ENCODE measurements at places on chromosomes 1 and 21.

GRCh38 chr1:245336149-245336983, 181.6 kb downstream of the KIF26B start:
- DNase-seq: no peak

GRCh38 chr1:205248793-205249601, 21.3 kb downstream of the TMCC2 start:
- no peak for DNase-seq

GRCh38 chr1:207893737-207894582, 17.0 kb downstream of the CD34 start:
- DNase-seq: no peak

DNA sequence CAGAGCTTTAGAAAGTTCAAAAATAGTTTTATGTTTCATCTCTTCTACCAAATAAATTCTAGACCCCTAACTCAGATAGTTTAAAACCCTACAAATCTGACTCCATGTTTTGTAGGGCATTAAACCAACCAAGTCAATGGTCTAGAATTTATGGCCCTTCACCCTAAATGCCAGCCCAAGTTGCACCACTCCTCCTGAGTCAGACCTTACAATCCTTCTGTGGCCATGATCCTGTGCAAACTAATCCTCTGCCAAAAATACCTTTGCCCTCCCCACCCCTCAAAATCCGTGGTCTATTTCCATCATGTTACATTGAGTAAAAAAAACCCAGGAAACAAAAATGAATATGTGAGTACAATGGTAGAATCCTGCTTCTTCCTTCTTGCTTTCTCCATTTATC, 179.3 kb downstream of the NR5A2 start:
- DNase-seq: no peak

DNA sequence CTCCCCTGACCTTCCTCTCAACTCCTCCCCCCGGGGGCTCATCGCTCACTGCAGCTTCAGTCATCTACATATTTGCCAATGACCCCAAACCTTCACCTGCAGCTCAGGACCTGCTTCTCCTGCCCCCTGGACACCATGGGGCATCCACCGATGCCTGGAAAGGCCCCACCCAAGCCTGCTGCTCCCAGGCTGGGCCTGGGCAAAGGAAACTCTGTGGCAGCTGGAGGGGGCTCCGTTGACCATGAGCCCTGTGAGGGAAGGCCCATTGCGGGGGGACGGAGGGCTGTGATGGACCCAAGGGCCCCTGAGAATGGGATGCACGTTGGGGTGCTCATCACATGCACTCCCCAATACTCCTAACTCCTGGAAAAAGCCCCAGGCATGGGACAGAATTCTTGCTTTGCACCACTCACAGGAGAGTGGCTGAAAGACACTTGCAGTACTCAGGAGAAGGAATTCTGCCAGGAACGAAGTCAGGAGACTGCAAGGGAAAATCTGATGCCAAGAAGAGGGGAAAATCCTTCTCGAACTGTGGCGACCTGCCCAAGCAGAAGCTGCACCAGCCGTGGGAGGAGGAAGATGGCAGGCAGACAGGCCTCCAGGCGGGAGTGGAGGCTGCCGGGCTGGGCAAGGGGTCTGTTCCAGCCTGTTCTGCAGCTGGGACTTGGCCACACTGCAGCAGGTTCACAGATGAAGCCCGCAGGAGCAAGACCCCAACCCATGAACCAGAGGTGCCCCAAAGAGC, 18.4 kb downstream of the MATN1 start:
- DNase-seq: no peak

DNA sequence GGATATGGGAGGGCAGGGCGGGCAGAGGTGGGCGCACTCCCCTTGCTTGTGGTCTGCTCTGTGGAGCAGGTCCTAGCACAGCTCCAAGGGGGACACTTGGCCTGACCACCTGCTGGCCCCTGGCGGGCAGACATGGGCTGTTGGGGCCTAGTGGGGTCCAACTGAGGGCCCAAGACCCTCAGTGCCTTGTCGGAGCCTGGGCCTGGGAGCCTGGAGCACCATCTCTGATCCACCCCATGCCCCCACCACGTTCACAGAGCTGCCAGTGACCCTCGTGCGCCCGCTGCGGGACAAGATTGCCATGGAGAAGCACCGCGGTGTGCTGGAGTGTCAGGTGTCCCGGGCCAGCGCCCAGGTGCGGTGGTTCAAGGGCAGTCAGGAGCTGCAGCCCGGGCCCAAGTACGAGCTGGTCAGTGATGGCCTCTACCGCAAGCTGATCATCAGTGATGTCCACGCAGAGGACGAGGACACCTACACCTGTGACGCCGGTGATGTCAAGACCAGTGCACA, 70.6 kb downstream of the OBSCN start:
- DNase-seq: no peak

DNA sequence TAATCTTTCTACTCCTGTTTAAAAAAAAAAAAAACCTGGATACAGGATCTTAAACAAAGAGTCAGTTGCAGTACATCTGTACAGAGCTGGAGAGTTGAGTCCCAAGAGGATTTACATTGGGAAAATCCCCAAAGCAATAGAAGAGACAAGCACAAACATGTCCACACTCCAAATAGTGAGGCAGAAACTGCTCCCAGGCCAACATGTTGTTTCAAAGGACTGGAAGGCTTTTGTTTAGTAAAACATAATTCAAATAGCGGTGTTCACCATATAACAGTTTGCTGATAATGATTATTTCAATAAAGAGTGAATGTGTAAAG, 425.4 kb downstream of the ADGRL2 start:
- DNase-seq: no peak

DNA sequence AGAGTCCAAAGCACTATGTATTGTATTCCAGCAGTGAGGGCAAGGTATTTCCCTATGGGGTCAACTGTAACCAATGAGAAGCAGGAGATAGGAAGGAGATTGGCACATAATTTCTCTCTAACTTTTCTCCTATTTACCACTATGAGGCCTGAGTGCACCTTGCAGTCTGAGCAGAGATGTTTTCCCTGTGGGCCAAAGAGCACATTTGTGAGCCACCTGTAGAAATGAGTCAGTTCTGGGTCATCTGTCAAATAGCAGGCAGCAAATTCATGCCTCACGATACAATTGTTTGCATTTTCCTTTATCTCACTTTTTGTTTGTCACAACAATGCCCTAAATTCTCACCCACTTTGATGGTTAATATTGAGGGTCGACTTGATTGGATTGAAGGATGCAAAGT, 547.2 kb upstream of the NCAM2 start:
- DNase-seq: no peak

DNA sequence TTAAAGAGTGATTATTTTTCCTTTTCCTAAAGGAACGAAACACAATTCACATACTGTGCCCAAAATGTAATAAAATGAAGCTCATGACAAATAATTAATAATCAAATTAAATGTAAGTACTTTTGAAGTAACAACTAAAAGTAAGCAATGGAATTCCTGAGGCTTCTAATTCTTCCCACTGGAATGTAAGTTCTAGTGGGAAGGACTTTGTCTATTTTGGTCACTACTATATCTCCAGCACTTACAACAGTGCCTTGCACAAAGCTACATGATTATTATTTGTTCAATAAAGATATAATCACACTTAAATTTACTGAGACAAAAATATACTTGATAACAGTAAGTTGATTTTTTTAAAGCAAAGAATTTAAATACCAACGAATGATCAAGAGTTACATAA, 128.8 kb downstream of the COQ8A start:
- no peak for DNase-seq

- DNase-seq: no peak
Measured at GRCh38 chr1:7198664-7199063, 413.4 kb downstream of the CAMTA1 start.

DNA sequence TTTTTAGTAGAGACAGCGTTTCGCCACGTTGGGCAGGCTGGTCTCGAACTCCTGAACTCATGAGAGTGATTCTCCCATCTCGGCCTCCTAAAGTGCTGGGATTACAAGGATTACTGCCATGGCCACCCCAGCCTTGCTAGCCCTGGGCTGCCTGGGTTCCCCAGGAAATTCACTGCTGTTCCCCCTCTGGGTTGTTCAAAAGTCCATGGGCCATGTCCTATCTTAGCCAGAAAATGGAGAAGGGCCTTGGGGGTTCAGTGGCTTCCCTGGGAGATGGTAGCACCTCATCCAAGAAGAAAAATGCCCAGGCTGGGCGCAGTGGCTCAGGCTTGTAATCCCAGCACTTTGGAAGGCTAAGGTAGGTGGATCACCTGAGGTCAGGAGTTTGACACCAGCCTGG, 20.9 kb downstream of the SLC26A9 start:
- no peak for DNase-seq

DNA sequence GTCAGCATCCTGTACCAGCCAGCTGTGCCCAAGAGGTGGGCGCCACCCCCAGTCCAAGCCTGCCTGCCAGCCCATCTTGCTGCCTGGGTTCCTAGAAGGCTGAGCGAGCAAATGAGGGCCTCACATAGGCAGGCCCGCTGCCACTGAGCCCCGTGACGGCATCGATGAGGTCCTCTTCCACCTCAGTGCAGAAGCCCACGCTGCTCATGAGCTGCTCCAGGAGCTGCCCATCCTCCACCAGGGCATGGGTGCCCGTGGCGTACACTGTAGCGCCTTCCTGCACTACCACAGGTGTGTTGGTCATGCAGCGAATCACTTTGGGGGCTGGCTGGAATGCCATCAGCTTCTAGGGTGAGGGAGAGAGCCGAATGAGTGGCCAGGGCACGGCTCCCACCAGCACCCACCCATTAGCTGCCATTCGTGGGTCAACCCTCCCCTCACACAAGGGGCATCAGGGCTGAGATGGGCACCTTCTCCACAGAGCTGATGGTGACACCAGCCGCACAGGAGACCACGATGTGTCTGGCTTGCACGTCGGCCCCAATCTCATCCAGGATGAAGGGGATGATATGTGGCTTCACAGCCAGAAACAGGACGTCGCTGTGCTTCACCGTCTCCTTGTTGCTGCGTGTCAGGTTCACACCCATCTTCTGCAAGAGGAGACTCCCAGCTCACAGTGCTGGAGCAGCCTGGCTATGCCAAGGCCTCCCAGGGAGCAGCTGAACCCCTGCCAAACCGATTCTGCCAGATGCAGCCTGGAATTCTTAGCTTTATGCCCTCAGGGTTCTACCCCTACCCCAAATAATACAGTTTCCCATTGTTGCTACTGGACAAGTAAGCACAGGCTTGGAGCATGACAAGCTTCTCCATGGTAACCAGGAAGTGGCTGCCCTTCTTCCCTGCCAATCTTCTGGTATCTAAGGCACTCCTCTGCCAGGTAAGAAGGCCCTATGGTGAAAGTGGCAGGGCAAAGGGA, 2.0 kb downstream of the PYCR2 start:
- no peak for DNase-seq

DNA sequence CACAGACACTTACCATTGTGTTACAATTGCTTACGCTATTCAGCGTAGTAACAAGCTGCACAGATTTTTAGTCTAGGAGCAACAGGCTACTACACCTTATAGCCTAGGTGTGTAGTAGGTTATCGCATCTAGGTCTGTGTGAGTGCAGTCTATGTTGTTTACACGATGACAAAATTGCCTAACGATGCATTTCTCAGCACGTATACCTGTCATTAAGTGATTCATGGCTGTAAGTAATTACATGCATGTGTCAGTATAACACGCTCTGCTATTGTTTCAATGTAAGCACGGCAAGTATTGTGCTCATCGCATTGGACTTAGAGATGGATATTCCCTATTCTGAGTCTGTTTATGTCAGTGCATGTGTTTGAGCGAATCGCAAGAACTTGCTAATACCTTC, 15.7 kb upstream of the ZBTB18 start:
- no peak for DNase-seq

DNA sequence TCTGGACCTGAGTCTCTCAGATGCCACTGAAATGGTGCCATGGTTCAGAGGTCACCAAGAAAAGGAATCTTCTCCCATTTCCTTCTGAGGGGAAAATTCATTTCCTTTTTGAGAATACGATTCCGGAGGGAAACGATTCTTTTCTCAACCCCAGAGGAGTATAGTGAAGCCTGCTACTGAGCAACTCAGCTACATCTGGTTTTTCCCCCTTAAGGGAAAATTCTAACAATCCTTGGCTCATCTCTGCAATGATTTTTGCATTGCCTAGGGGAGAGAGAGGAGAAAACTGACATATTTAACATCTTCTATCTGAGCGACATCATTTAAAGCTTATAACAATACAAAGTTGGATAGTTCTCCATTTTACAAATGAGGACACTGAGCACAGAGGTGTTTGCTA, 22.4 kb upstream of the KANK4 start:
- DNase-seq: no peak

GRCh38 chr1:26785611-26786436, 1.9 kb upstream of the PIGV start:
- DNase-seq: no peak

DNA sequence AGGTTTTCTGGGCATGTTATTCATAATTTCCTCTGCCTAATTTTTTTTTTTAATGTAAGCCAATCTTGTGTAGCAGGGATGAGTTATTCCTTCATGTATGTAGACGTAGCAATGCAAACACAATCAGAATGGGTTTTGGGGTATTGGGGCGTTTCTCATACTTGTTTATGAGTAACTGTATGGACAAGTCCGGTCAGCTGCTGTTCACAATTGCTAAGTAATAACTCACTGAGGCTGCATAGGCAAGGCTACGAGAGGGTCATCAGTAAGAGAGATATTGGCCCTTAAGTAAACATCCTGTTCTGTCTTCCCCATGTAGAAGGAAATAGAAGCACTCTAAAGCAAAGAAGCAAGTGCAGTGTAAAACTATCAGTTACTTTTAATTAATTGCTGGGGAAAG, 9.5 kb upstream of the TARS2 start:
- DNase-seq: no peak

- DNase-seq: peak; percentile 65
Measured at GRCh38 chr1:17606826-17607440, 67.4 kb downstream of the ARHGEF10L start.

Data from GM12865 (cell line).